ENCODE measurements at places on chromosomes 5 and 9. TPM values are rescaled to one million over a fixed set of nuclear protein-coding genes. Genes with fewer than 3 reads are reported as not detected.

CDX1 gene
- not detected for total RNA-seq

COL15A1 gene
- total RNA-seq = 10.3 TPM

GPR21 gene
- 0.97 TPM for total RNA-seq

- H3K4me1 ChIP-seq = no peaks in the 10 kb centered on the region
- H3K36me3 ChIP-seq = no peaks in the 10 kb centered on the region
- no peak overlapping the region for H3K4me3 ChIP-seq
- H3K27me3 ChIP-seq = no peaks in the 10 kb centered on the region
Measured at GRCh38 chr5:137398154-137398553, 101.0 kb downstream of the SPOCK1 start.

Measured in prostate gland (tissue), 2 donors.